AG09309 (cell line): ENCODE measurements at places on chromosomes 5 and 9.

DNA sequence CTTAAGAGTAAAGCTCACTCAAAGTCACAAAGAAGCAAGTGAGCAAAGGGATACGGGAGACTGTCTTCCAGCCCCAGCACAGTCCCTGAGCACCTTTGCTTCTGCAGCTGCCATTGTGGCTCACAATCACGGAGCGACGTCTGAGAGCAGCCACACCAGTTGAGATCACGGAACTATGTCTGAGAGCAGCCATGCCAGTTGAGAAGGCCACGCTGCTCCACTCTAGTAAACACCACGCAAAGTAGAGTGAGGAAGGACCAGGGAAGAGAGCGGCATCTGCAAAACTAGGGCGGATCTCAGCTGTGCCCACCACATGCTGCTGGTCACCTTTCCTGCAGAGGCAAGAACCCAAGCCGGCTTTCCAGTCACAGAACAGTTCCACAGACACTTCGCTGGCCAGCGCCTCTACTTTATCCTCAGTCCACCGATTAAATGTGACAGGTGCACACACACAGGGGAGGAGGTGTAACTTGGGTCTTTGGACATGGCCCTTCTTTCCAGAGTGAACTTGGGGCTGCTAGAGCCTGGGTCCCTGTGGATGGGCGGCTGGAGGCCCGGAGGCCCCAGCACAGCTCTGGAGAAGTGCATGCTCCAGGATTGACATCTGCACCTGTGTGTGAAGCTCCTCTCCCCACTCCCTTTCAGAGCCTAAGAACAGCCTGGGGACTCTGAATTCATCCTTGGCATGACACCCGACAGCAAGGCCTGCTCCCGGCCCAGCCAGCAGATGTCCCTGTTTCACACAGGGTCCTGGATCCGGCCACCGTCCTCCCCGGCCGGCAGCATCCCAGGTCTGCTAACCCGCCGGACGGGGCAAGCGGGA lies 324.9 kb upstream of the IRX4 start:
- no peak for DNase-seq

DNA sequence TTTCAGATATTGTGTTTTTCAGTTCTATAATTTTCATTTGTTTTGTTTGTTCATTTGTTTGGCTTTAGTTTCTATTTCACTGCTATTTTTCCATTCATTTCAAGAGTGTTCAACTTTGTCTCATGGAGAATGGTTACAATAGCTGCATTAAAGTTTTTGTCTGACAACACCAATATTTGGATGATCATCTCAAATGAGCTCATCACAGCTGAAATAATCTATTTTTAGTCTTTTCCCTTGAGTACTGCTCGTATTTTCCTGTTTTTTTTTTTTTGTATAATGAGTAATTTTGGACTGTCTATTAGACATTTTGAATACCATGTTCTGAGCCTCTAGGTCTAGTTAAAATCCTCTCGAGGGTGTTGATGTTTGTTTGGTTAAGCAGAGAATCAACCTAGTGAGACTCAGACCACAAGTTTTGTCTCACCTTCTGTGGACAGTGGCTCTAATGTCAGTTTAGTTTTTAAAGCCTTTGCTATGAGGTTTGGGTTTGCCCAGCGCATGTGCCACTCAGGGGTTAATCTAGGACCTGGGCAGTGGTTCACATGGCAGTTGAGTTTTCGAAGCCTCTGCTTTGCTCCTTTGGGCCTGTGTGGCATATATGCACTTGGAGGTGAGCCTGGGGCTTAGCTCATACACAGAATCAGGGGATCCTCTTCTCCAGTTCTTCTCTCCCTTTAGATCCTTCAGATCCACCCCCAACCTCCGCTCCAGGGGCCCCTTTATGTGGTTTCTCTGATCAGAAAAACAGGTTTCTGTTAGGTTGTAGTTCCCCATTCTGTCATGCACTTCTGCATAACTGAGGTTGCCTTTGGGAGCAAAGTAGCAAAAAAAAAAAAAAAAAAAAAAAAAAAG lies 79.8 kb downstream of the ARSB start:
- DNase-seq: no peak

GRCh38 chr5:104859437-104859836 lies 1296.8 kb upstream of the NUDT12 start:
- DNase-seq: no peak

- DNase-seq: no peak
Measured at GRCh38 chr5:176739461-176740051, 70.8 kb upstream of the UNC5A start.

DNA sequence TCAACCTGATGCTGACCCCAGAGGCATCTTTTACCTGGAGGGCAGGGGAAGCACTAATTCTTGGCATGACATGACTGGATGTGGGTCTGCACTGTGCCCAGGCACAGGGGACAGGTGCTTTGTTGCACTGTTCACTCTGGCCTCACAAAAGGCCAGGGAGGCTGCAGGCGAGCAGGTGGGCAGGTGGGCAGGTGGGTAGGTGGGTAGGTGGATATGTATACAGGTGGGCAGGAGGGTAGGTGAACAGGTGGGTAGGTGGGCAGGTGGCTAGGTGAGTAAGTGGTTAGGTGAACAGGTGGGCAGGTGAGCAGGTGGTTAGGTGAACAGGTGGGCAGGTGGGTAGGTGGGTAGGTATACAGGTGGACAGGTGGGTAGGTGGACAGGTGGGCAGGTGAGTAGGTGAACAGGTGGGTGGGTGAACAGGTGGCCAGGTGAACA lies 1.5 kb downstream of the PAEP start:
- no peak for DNase-seq

DNA sequence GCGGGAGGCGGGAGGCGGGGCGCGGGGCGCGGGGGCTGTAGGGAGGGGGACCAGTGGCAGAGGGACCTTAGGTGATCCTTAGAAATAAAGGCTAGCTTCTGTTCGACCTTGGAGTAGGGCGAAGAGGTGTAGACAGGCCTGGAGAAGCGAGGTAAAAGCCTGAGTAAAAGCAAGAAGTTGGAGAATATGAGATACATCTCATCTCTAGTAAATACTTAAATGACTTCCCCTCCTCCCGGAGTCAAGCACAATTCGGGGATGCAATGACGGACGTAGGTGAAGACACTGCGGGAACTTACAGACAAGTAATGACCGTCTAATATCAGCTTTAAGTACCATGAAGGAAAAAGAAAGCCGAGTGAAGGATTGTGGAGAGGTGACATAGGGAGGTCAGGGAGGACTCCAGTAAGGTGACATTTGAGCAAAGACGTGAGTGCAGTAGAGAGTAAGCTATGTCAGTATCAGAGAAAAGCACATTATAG lies 466 bp downstream of the SMC2 start:
- no peak for DNase-seq

- DNase-seq: no peak
Measured at GRCh38 chr9:27367921-27368315, 71.0 kb upstream of the EQTN start.

DNA sequence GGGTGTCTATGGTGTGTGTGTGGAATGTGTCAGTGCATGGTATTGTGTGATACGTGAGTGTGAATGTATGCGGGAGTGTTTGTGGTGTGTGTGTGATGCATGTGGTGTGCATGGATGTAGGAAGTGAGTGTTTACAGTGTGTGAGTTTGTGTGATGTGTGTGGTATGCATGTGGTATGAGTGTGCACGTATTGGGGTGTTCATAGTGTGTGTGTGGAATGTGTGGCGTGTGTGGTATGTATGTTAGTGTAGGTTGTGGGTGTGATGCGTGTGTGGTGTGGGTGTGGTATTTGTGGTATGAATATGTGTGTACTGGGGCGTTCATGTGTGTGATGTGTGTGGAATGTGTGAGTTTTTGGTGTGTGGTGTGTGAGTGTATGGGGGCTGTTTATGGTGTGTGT lies 40.1 kb upstream of the BICD2 start:
- DNase-seq: no peak

DNA sequence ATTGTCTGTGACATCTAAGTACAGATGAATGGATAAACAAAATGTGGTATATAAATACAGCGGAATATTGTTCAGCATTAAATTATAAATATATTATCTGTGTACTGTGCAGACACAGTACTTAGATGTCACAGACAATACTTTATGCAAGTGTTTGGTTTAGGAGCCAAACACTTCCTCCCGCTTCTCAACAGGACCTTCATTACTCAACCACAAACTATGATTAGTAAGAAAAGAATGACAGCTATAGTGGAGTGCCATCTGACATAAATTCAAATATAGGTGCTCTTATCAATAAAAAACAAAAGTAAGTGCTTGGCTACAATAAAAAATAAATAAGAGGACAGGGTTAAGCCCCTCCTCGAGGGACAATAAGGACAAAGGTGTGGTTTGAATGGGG lies 38.9 kb upstream of the STX17 start:
- no peak for DNase-seq

GRCh38 chr9:69425136-69425801 lies 100.3 kb downstream of the ENTREP1 start:
- DNase-seq: no peak

DNA sequence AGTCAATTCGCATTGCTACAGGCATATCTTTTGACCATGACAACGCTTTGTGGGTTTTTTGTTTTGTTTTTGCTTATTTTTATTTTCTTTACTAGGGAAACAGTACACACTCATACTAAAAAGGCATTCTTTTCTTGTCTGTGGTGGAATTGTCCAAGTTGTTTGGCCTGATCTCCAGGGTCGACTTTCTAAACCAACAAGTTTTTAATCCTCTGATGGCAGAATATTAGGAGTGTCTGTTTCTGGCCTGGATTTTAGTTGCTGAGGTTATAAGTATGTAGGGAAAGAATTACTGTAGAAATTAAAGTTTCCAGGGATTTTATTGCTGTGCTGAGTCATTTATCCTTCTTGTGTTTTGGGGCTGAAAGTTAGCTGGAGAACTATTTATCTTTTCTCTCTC lies 218.5 kb downstream of the TAF11L14 start:
- DNase-seq: no peak

DNA sequence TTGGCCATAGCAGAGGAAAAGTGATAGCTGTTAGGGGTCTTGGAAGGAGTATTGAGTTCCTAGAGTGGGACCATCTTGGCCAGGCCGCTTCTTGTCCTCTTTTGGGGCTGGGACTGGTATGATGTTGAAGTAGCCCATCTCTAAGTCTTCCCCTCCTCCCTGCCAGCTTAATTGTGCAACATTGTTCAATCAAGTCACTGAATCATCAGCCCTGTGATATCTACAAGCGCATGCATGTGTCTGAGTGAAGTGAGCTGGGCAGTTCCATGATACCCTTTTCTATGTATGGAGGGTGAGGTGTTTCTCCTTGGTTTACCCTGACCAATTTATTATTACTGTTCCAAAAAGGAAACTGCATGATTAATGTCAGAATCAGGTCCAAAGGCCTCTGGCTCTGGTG lies 112.2 kb downstream of the C9orf152 start:
- DNase-seq: no peak

GRCh38 chr5:19795218-19795617 lies 192.8 kb downstream of the CDH18 start:
- DNase-seq: peak; percentile 18

DNA sequence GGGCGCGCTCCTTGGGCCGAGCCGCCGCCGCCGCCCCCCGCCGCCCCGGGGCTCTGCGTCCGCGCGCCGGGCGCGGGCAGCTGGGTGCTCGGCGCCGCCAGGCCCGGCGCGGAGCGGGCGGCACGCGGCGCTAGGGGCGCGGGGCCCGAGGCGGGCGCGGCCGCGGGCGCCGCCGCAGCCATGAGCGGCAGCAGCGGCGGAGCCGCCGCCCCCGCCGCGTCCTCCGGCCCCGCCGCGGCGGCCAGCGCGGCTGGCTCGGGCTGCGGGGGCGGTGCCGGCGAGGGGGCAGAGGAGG lies 351 bp downstream of the TRIO start:
- DNase-seq: no peak

- no peak for DNase-seq
Measured at GRCh38 chr5:136228136-136228757, 35.3 kb upstream of the SMIM32 start.

GRCh38 chr5:136080483-136081216 lies 51.9 kb downstream of the TGFBI start:
- DNase-seq: peak; percentile 48

DNA sequence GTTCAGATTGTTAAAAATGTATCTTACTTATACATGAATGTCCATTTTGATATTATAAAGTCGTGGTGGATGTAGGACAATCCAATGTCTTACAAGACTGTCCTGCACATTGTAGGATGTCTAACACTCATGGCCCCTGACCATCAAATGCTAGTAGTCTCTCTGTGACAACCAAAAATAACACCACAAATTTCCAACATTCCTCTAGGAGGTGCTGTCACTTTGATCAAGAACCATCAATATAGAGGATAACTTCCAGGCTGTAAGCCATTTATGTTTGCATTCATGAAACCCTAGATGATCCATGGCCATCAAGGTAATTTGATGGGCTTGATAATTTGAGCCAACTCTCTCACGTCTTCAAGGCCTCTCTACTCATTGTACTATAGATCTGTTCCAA lies 20.5 kb upstream of the ZFR start:
- no peak for DNase-seq

GRCh38 chr9:73011181-73011750 lies 58.4 kb upstream of the ALDH1A1 start:
- DNase-seq: peak; percentile 61

- no peak for DNase-seq
Measured at GRCh38 chr9:130936285-130937117, 2.5 kb downstream of the FIBCD1 start.

- DNase-seq: no peak
Measured at GRCh38 chr5:94769996-94770395, 151.5 kb downstream of the SLF1 start.

DNA sequence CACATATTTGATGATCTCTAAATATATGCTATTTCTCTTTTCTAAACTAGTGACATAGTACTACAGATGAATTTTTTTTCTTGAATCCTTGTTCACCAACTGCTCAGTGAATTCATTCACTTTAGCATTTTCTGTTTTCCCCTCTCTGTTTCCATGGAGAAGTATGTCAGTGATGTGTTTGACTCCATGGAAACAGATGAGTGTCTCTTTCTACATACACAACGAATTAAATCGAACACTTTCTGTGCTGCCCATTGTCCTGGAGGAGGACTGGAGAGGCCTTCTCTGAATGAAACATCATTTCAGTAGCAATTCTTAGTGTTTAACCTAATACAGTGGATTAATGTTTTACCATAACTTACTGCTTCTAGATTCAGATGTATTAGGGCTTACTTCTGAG lies 9.5 kb downstream of the INVS start:
- no peak for DNase-seq

GRCh38 chr9:1454211-1454610 lies 404.1 kb downstream of the DMRT2 start:
- DNase-seq: no peak

- no peak for DNase-seq
Measured at GRCh38 chr5:164422400-164422799, 917.0 kb downstream of the MAT2B start.

- no peak for DNase-seq
Measured at GRCh38 chr5:92470770-92471169, 1087.7 kb upstream of the ARRDC3 start.

- DNase-seq: no peak
Measured at GRCh38 chr5:118257066-118257465, 731.3 kb downstream of the DTWD2 start.

DNA sequence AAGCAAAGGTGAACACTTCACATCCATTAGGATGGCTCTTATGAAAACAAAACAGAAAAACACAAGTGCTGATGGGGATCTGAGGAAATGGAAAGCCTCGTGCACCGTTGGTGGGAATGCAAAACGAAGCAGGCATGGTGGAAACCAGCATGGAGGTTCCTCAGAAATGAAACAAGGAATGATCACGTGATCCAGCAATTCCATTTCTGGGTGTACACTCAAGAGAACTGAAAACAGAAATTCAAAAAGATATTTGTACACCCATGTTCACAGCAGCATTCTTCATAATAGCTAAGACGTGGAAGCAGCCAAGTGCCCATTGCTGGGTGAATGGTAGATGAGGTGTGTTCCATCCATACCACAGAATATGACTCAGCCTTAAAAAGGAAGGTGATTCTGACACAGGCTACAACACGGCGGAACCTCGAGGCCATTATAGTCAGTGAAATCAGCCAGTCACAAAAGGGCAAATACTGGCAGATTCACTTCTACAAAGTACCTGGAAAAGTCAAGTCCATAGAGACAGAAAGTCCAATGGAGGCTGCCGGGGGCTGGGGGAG lies 87.2 kb upstream of the RAPGEF1 start:
- no peak for DNase-seq
